ENCODE measurements at places on chromosomes 11 and 22. TPM values are rescaled to one million over a fixed set of nuclear protein-coding genes. Genes with fewer than 3 reads are reported as not detected.

The CBL gene
- total RNA-seq: 20.7 TPM

The OR6A2 gene
- total RNA-seq: 0.50 TPM

The PATE2 gene
- total RNA-seq: not detected

The KCNK7 gene
- 0.34 TPM for total RNA-seq

Measured in neural progenitor cell (in vitro differentiated cells).